ENCODE measurements at places on chromosomes 11 and 22.
A peak's percentile ranks its signal among the peaks of the same experiment; 100 is the strongest.

DNA sequence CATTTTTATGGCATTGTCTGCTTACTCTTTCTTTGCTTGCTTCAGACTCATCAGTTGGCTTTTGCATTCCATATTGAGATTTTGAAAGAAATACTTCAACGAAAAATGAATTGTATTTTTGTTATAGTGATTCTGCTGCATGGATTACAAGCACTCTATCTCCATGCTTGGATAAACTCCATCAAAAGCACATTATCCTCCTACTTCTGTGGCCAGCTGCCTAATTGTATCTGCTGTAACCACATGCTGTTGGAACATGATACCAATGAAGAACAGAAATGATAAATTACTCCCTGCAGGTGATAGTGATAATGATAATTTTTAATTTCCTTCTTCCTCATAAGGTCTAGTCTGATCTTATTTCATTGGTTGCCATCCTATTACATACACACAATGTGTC lies 100.8 kb downstream of the PRMT3 start:
- no peak for DNase-seq

- DNase-seq = no peak
Observed at GRCh38 chr11:103294516-103294915, 185.3 kb downstream of the DYNC2H1 start.

DNA sequence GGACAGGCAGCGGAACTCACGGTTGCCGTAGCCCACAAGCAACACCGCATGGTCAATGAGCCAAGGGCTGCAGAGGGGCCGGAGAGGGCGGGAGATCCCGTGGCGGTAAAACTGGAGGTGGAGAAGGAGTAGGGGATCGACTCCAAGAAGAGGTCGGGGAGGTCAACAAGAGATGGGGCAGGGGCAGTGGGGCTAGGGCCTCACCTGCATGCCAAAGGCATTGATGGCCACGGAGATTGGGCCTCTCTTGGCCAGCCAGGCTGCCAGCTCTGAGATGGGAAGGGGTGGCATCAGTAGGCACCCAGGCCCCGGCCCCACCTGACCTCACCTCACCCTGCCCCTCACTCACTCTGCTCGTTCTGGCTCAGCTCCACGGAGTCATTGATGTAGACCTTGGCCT lies 3.9 kb downstream of the CTSF start:
- DNase-seq = no peak

GRCh38 chr22:43390872-43391271 lies 20.9 kb upstream of the MPPED1 start:
- DNase-seq = no peak

GRCh38 chr11:86629045-86629706 lies 43.2 kb downstream of the ME3 start:
- DNase-seq = peak; percentile 73

- no peak for DNase-seq
Observed at GRCh38 chr11:11620173-11620920, 1.5 kb downstream of the GALNT18 start.

DNA sequence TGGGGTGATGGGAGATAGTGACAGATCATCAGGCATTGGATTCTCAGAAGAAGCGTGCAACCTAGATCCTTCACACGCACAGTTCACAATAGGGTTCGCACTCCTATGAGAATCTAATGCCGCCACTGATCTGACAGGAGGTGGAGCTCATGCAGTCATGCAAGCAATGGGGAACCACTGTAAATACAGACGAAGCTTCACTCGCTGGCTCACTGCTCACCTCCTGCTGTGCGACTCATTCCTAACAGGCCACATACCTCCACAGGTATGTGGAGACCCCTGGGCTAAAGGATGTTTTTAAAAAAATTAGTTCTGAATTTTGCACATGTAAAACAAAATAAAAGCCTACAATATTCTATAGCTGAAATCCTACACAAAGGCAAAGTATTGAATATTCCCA lies 20.5 kb upstream of the TEAD1 start:
- no peak for DNase-seq

DNA sequence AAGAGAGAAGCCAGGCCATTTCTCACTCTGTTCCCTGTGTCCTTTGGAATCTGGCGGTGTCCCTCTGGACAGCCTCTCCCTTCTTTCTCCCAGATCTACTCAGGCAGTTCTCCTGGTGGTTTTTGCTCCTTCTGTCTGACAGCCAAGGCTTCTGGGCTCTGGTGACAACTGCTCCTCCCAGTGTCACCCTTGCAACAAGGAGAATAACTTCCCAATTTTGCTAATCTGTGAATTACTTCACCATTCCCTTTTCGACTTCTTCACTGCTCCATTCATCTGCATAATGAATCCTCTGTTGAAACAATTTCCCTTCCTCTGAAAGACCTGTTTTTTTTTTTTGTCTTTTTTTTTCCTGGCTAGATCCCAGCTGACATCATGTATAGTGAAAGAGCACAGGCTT lies 56.3 kb upstream of the PDE3B start:
- peak; percentile 10 for DNase-seq

- DNase-seq = peak; percentile 47
Observed at GRCh38 chr11:77086521-77087472, 15.8 kb upstream of the OMP start.

DNA sequence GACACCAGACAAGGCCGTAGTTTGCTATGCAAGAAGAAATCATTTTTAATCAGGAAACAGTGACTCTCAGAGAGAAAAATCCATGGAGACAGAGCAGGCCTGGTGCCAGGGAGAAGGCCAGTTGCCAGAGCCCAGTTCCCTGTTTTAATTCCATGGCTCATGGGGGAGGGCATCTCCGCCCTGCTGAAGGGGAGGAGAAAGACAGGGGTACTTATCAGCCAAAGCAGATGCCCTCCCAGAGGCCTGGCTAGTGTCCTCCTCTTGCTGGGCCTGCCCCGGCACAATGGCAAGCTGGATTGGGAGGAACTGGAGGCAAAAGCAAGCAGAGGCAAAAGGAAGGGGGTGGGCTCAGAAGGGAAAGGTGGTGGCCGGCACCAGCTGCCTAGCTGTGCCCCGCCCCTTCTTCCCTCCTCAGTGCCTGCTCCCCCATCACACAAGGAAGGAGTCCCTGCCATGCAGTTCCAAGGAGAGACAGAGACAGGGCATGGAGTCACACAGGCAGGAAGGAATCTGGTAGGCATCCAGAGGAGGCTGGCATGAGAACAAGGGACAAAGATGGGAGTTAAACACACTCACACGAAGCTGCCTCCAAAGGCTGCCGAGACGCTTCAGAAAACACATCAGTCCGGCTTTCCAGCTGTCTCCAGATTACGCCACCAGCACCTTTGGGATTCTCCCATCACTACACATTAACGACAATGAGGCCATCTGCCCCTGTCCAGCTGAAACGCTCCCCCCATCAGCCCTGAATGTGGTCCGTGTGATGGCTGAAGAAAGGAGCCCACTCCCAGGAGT lies 591.8 kb downstream of the BUD13 start:
- DNase-seq = no peak

DNA sequence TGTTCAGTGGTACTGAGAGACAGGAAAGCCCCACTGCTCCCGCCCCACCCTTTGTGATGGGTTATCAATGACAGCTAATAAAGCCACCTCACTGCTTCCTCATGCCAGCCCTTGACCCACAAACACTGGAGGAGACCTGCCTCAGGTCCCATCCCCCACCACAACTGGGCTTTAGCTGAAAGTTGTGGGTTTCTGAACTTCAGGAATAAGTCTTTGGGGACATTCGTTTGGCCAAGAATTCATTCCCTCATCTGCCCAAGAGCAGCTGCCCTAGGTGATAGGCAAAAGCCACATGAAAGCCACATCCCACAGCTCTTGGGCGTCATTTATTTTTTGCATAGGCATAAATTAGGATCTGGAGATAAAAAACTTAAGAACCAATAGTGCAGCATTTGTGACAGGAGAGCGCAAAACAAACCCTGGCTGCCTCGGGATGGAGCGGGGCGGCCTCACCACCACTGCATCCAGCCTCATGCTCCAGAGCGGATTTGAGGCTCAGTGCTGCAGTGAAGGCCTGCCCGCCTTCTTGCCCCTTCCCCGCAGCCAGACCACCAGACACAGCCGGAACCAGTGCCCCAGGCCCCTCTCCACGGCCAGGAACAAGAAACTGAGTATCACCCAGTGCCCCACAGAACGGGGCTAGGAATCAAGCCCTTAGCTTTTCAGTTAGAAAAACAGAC lies 21.2 kb downstream of the SUN2 start:
- DNase-seq = no peak

DNA sequence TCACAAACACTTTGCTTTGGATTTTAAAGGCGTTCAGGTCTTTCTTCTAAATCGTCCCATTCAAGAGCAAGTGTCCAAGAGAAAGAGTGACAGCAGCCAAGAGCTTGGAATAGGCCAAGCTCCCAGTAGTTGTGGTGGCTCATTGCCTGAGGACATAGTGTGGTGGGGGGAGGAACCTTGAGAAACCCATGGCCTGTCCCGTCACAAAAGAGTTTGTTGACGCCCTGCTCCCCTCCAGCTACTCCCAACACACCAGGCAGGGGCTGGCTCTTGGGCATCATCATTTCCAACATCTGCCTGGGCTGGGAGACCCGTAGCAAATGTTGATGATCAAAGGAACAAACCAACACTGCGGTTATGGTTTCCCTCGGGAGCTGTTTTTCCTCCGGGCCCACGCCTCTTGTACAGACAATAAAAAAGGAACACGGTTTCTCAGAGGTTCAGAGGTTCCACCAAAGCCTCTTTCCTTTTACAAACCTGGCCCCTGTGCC lies 20.8 kb downstream of the FADS3 start:
- peak; percentile 35 for DNase-seq

- DNase-seq = no peak
Observed at GRCh38 chr11:113182288-113182687, 132.1 kb upstream of the TTC12 start.

DNA sequence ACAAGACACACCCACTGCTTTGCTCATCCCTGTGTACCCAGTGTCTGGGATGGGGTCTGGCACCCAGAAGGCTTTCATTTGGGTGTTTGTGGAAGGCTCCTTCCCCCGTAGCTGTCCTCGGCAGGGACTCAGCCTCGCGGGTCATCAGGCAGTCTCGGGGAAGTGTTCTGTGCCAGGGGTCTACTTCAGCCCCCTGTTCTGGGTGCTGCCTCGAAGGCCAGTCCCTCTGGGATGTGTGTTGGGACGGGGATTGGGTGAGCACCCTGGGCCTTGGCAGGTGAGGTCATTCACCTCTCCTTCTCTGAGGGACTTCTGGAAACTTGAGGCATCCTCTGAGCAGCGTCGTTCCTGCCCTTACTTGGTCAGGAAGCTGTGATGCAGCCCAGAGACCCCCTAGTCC lies 65.5 kb downstream of the RPUSD4 start:
- no peak for DNase-seq

DNA sequence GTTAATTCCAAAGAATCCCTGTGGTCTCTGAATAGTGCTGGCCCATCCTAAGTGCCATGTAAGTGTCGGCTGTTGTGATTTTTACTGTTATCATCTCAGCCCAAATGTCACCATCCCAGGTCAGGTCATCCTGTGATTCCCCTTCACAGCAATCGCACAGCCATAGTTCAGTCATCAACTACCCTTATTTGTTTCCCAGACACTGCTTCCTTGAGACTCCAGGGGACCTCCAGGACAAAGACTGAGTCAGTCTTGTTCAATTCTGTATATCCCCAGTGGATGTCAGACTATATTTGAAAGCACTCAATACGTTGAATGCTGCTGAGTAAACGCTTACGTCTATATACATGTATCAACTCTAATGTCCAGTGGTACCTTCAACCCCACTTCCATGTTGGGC lies 113.7 kb upstream of the TIMP3 start:
- DNase-seq = no peak

- DNase-seq = peak; percentile 12
Observed at GRCh38 chr11:95499516-95500135, 268.6 kb upstream of the SESN3 start.

GRCh38 chr11:69010964-69011623 lies 2.0 kb downstream of the MRGPRF start:
- peak; percentile 74 for DNase-seq

GRCh38 chr11:69601011-69601975 lies 39.7 kb upstream of the CCND1 start:
- no peak for DNase-seq

DNA sequence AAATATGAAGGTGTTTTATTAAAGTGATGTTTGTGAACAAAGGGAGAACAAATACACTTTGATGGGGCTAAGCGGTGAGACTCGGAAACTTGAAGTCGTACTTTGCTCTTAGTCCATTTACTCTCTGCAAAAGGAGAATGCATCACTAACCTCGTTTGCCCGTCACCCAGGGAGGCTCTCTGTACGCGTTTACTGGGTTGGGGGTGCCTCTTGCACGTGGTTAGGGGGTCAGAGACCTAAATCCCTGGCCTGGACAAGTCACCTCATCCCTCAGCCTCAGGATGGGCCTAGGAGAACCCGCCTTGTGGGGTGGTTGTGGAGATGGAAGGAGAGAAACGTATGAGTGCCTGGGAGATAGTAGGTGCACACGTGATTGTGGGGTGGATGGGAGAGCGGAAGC lies 803 bp upstream of the IFT27 start:
- no peak for DNase-seq

DNA sequence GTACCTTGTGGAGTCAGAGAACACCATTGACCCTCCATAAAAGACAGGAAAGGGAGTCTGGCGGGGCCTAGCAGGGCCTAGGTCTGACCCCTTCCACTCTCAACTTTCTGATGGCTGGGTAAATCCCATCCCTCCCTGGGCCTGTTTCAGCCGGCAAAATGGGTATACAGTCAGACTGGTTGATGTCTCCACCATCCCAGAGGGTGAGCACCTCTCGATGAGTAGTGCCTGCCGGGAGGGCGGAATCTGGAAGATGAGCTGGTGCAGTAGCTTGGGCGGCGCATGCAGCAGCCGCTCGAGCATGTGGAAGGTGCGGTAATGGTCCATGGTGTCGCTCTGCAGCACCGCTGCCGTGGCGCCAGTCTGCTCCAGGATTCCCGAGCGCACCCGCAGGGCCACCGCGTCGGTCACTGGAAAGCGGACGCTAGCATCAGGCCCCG lies 528 bp downstream of the FIBP start:
- no peak for DNase-seq

DNA sequence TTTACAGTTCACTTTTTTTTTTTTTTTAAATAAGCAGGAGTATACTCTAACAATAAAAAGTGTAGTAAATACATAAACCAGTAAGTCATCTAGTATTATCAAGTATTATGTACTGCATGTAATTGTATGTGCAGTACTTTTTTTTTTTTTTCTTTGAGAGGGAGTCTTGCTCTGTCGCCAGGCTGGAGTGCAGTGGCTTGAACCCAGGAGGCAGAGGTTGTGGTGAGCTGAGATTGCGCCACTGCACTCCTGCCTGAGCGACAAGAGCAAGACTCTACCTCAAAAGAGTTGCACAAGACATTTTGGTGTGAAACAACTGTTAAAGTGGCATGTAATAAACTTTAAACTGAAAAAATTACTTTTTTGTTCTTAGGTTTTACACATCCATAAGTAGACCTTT lies 16.7 kb downstream of the BCL2L13 start:
- DNase-seq = no peak

- DNase-seq = no peak
Observed at GRCh38 chr11:123526027-123526805, 96.1 kb downstream of the GRAMD1B start.

- no peak for DNase-seq
Observed at GRCh38 chr22:45895436-45896152, 81.4 kb downstream of the WNT7B start.

Measured in fibroblast of pulmonary artery (primary cell).